Left renal cortex interstitium (tissue), 4 donors: ENCODE measurements at places on chromosomes 7 and 10. TPM values are rescaled to one million over a fixed set of nuclear protein-coding genes. Genes with fewer than 3 reads are reported as not detected.

TLX1 gene
- polyA plus RNA-seq: 0.18 TPM

RSPH10B2 gene
- 0.86 TPM for polyA plus RNA-seq

WDFY4 gene
- polyA plus RNA-seq: 3.0 TPM

RET gene
- 15.9 TPM for polyA plus RNA-seq

DLX5 gene
- polyA plus RNA-seq: not detected

ZNF365 gene
- polyA plus RNA-seq: 0.36 TPM

ELN gene
- polyA plus RNA-seq: 82.8 TPM

DDC gene
- 65.8 TPM for polyA plus RNA-seq

ZNF511 gene
- polyA plus RNA-seq: 37.2 TPM

CYP2W1 gene
- polyA plus RNA-seq: 2.6 TPM

UNC5B gene
- 45.3 TPM for polyA plus RNA-seq

ARHGAP19 gene
- 35.2 TPM for polyA plus RNA-seq

SYNPO2L gene
- polyA plus RNA-seq: 1.2 TPM

TLL2 gene
- polyA plus RNA-seq: 0.74 TPM
